ENCODE measurements at places on chromosomes 16 and 17. TPM values are rescaled to one million over a fixed set of nuclear protein-coding genes. Genes with fewer than 3 reads are reported as not detected.

- no peak for DNase-seq
Observed at GRCh38 chr16:83717814-83718213, 90.0 kb upstream of the HSBP1 start.

GPR142 gene
- not detected for total RNA-seq

DNA sequence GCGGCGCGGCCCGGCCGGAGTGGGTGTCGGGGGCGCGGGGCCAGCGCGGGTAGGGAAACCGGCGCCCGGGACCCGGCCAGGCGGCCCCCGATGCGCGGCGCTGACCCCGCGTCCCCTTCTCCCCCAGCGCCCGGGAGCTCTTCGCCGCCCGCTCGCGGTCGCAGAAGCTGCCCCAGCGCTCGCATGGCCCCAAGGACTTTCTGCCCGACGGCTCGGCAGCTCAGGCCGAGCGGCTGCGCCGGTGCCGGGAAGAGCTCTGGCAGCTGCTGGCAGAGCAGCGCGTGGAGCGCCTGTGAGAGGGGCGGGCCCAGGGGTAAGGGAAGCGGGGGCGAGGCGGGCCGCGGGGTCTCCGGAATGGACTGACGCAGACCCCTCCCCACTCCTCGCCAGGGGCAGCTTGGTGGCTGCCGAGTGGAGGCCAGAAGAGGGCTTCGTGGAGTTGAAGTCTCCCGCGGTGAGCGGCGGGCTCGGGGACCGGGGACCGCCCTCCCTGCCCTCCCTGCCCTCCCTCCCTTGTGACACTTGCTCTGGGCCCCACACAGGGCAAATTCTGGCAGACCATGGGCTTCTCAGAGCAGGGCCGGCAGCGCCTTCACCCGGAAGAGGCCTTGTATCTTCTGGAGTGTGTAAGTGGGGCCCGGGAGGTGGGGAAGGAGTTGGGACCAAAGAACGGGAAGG is 430 bp downstream of the TSEN54 start:
- DNase-seq: peak; percentile 74

GRCh38 chr16:60304720-60305119 is 1570.6 kb upstream of the GOT2 start:
- DNase-seq: no peak

DNA sequence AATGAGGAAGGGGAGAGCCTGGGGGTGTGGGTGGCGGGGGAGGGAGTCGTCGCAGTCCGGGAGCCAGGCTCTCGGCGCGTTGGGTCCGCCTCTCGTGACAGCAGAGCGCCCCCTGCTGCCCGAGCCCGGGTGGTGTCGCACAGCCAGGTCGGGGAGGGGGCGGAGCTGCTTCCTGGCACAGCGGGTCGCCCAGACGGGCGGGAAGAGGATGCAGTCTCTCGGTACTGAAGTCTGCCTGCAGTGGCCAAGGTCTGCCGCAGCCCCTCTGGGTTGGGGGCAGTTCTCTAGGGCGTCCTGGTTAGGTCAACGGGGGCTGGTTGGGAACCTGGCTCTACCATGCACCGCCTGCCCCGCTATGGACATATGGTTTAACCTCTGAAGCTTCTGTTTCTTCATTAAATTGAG is 38.2 kb upstream of the CCDC182 start:
- peak; percentile 73 for DNase-seq

USH1G gene
- not detected for total RNA-seq

- DNase-seq: no peak
Observed at GRCh38 chr16:31410082-31410481, 16.9 kb downstream of the ITGAD start.

GRCh38 chr17:6517062-6517461 is 39.3 kb downstream of the PITPNM3 start:
- no peak for DNase-seq

C17orf50 gene
- not detected for total RNA-seq

- no peak for DNase-seq
Observed at GRCh38 chr17:9729735-9730420, 61.5 kb downstream of the DHRS7C start.

C16orf86 gene
- total RNA-seq: 0.67 TPM

DNA sequence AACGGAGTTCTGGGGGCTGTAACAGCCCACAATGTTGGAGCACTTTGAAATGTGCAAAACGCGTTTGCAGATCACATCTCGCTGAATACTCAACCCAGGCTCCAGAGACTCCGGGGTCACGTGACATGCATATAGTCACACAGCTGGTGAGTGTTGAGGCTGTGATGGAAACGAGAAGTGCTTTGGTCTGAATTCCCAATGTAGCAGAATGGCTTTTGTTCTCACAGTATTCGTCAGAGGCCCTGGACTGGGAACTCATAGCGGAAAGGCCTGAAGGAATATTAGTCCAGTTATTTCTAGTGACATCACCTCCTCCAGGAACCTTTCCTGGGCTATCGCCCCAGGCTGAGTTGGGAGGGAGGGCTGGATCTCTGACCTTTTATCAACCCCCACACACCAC is 95.8 kb upstream of the CRHR1 start:
- DNase-seq: no peak

CCDC154 gene
- 0.43 TPM for total RNA-seq

GRCh38 chr17:37230633-37231032 is 145.2 kb upstream of the C17orf78 start:
- DNase-seq: no peak

GRCh38 chr17:67496286-67496685 is 119.2 kb downstream of the PITPNC1 start:
- DNase-seq: no peak

- no peak for DNase-seq
Observed at GRCh38 chr16:46651305-46651704, 30.1 kb upstream of the SHCBP1 start.

DNA sequence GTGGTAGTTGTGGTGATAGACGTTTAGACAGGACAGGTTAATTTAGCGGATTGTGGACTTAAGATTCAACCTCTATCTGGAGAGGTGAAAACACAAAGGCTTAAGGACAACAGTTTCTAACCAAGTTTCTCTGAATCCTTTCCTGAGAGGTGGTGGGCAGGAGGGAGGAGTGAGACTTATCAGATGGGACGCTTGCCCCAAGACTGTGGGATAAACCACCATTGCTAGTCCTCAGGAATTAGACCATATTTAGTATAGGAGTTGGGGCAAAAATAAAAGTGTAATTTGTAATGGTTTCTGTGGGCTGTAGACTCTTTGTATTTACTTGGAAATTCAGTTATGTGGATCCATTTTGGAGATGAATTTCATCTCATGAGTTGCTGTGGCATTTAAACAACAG is 6.6 kb downstream of the PDP2 start:
- no peak for DNase-seq

GRCh38 chr16:86537486-86537885 is 17.5 kb downstream of the MTHFSD start:
- DNase-seq: no peak

GRCh38 chr16:78483124-78483992 is 383.9 kb downstream of the WWOX start:
- DNase-seq: no peak
